Inflammatory macrophage treated with lipopolysaccharide for 4 hours (primary cell): ENCODE measurements at places on chromosomes 5 and 9.

DNA sequence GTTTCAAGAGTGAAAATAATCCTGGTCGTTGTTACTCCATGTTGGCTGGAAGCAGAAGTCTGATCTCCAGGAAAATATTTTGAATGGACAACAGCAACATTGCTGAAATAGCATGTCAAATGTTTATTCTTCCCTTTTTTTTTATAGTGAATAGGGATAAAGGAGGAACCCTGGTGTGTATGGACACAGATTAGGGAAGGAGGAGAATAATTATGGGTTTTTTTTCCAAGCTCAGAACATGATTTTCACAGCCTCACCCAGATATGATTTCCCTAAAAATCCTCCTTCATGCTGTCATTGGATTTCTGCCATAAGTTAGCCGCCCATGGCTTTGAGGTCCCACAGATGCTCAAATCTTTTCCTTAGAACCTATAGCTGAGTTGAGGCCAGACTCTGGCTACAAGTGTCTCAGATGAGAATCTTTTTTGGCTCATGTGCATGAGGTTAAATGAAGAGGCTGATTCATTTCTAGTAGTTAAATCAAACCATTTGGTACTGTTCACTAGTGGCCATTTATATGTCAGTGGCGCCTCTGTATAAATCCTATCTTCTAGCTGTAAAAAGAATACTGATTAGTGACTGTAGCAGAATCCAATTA is 65.5 kb upstream of the LIFR start:
- no peak for DNase-seq

GRCh38 chr5:150137997-150138396 is 17.6 kb downstream of the PDGFRB start:
- DNase-seq, result no peak

- DNase-seq, result no peak
Measured at GRCh38 chr5:121199216-121199999, 652.3 kb upstream of the FTMT start.

DNA sequence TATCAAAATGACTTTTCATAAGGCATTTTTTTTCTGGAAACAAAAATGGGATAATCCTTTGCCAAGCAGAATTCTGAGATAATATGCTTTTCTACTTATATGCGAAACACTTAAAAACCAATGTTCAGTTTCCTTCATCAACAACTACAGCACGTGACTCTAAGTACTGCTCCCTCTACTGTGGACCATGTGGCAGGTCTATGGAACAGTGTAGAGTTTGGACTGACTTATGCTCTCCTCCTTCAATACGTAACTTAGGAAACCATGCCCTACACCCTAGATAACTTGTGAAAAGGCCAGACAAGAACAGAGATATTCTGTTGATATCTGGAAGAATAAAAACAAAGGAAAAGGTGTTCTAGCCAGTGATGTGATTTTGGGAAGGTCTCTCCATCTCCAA is 111.3 kb upstream of the GNA14 start:
- DNase-seq, result no peak

GRCh38 chr5:139638090-139638735 is 9.9 kb upstream of the CXXC5 start:
- peak; percentile 63 for DNase-seq

- DNase-seq, result no peak
Measured at GRCh38 chr5:145025775-145026174, 809.4 kb downstream of the PRELID2 start.

DNA sequence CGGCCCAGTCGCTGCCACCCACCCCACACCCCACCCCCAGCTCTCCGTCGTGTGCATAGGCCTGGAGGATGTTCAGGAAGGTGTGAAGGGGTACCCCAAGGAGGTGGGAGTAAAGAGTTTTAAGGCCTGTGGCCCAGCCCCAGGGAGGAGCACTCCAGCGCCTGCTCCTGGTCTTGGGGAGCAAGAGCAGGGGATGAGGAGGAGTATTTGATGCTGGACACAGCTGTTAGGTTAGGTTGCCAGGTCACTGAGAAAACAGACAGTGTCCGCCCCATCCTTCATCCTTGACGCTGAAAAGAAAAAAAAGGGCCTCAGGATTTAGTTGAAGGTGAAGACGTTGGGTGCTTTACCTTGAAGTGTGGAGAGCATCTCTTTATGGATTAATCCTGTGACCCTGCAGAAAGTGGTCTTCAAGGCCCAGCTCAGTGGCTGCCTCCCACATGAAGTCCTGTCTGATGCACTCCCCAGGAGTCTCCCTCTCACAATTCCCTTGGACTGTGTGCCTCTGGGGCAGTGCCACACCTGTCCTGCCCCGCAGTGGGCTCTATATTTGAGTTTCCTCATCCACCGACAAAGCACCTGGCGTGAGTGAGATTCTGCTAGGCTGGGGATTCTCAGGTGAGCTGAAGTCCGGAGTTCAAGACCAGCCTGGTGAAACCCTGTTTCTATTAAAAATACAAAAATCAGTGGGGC is 101.8 kb downstream of the SPRY4 start:
- no peak for DNase-seq

GRCh38 chr9:132169672-132170392 is 8.0 kb downstream of the NTNG2 start:
- peak; percentile 55 for DNase-seq

- DNase-seq, result peak; percentile 47
Measured at GRCh38 chr5:158560170-158560569, 539.5 kb downstream of the EBF1 start.

DNA sequence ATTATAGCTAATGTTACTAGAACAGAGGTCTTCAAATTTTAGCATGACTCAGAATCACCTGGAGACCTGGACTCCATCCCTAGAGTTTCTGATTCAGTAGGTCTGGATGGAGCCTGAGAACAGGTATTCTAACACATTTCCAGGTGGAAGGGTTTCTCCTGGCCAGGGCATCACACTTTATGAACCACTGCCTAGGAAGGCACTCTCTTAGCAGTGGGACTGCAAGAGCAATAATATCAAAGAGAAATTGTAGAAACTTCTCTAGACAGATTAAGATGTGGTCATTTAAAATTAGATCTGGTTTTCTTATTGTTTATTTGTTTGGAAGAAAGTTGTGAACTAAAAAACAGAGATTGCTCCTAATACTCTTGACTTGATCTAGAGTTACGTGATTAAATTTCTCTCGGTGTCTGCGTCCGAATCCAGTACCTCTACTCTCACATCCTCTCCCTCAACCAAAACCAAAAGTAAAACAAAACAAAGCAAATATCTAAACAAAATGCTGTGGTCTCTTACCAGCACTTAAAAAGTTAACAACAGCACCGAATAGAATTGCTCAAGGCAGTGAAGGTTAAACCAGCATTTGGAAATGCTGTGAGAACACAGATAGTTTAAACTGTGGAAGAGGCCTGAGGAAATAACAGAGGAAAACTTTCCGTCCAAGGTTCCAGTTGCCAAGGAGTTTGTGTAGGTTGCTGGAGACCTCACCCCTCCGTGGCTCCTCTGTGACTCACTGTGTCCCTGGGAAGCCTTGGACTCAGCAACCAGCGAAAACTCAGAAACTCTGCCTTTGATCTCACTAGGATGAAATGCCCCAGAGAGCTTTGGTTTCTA is 193.4 kb downstream of the ARRDC3 start:
- DNase-seq, result peak; percentile 72

DNA sequence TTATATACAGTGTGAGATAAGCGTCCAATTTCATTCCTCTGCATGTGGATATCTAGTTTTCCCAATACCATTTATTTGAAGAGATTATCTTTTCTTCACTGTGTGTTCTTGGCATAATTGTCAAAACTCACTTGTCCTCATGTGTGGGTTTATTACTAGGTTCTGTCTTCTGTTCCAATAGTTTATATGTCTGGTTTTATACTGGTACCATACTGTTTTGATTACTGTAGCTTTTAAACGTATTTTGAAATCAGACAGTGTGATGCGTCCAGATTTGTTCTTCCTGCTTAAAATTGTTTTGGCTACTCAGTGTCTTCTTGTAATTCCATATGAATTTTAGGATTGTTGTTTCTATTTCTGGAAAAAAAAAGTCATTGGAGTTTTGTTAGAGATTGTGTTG is 10.2 kb downstream of the NDUFAF2 start:
- DNase-seq, result no peak

GRCh38 chr9:136287960-136288753 is 15.7 kb downstream of the CCDC187 start:
- DNase-seq, result no peak

DNA sequence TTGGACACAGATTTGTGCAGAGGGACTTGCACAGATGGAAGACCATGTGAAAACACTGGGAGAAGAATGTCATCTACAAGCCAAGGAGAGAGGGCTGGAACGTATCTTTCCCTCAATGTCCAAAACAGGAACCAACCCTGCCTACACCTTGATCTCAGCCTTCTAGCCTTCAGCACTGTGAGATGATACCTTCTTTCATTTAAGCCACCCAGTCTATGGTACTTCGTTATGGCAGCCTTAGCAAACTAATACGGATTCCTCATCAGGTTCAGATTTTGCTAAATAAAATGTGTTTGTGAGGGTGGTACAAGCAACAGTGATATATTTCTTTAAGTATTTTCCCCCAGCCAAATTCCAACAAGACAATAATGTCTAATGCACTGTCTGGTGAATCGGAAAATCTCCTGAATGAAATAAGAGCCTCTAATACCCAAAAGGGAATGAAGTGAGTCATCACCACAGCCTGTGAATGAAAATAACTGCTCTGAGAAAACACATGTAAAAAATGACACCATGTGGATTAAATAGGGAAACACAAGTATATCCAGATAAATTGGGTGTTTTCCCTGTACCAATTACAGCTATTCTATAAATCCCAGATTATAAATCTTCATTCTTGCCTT is 182.8 kb upstream of the TARS1 start:
- no peak for DNase-seq

DNA sequence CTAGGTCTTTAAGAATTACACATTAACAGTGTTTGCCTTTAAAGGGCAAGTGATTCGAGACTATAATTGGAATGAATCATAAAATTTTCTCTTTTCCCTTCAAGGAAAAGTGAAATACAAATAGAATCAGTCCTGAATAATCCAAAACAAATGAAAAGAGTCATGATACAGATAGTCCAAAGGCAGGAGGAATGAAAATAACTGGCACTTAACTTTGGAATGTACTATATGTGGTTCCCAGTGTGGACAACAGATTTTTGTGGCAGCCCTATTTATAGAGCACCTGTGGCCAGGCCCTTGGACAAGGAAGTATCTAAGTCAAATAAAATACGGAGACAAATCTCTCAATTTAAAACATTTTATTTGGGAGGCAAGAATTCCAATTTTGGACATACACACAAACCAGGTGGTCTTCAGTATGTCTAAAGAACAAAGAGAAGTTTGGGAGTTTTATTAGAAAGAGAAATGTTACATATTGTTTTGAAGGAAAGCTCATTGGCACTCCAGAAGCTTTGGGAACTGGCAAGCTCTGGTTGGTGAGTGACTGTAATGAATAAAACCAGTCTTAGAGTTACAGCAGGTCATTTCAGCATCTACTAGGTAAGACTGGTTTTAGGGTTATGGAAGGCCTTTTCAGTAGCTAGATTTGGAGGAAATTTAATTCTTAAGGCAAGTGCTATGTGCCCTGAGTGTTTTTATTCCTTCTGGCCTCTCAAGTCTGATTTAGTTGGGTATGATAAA is 116.0 kb upstream of the PAM start:
- DNase-seq, result no peak

GRCh38 chr9:104319685-104320084 is 184.4 kb upstream of the OR13F1 start:
- DNase-seq, result no peak

GRCh38 chr9:130682421-130683121 is 11.0 kb upstream of the EXOSC2 start:
- peak; percentile 72 for DNase-seq

DNA sequence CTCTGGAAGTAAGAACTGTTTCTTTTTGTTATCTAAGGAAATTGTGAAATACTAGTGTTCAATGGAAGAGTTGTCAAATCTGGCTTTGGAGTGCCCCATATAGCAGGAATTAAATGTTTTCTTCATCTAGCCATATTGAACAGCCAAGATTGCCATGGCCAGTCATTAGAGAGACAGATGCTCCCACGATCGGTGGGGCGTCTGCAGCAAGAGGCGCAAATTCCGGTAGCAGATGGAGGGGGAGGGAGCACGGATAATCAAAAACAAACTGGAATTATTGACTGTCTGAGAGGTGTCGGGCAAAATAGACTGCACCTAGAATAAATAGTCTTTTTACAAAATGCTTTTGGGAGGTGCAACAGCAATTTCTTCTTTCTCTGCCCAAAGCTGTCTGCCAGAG is 139.1 kb upstream of the FSTL4 start:
- no peak for DNase-seq

DNA sequence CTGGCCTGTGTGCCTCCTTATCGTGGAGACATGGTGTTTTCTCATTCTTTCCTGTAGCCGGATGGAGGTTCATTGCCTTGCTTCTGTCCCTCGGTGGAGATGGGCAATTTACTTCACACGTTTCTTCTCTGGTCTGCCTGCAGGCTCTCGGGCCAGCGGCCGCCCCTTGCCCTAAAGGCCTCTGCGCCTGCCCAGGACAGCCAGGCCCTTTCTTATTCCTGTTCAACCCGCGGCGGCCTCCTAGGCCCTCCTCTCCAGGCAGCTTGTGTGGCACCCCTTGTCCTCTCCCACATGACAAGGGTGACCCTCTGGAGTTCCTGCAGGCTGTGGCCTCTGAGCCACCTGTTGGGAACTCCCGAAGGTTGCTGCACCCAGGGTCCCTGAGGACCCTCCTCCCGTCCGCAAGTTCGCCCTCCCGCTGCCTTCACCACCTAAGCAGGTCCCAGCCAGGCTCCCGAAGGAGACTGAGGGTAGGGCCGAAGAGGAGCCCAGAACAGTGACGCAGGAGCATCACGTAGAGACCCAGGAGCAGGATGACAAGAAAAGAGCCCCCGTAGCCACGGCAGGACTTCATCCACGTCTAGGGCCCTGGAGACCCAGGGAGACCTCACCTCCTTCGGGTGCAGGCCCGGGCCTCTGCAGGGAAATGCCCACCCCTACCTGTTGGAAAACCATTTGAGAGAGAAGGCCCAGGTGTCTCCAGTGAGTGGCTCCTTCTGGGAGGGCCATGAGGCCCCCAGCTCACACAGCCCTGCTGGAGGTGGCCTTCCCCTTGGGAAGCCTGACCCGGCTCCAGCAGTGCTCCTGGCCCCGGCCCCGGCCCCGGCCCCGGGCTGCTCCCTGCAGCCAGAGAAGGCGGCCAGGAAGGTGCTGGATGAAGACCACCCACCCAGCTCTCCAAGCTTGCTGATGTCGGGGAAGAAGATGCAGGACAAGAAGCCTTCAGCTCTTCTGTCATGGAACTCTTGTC is 291.4 kb downstream of the TLE4 start:
- DNase-seq, result no peak

DNA sequence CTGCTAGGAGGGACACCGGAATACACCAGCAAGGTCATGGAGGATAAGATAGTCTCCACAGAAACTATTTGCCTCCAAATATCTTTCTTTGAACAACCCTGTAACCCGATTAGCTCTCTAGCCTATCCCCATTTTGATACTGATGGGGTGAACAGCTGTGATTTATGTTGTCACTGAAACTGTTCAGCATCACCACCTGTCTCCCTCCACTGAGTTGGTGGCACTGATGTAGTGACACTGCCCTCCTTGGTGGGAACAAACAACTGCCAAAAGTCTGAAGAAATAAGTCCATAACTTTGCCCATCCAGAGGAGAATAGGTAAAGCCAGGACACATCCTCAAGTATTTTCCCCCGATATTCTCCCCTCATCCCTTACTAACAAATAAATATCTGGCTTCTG is 24.3 kb upstream of the KCNV2 start:
- no peak for DNase-seq
